CD4-positive, alpha-beta T cell treated with Interleukin-4 for 4 hours (primary cell): ENCODE measurements at places on chromosomes 5 and 9.

- DNase-seq, result no peak
Observed at GRCh38 chr5:100827481-100827889, 75.6 kb downstream of the ST8SIA4 start.

- DNase-seq, result no peak
Observed at GRCh38 chr5:111741278-111741677, 15.7 kb downstream of the NREP start.

DNA sequence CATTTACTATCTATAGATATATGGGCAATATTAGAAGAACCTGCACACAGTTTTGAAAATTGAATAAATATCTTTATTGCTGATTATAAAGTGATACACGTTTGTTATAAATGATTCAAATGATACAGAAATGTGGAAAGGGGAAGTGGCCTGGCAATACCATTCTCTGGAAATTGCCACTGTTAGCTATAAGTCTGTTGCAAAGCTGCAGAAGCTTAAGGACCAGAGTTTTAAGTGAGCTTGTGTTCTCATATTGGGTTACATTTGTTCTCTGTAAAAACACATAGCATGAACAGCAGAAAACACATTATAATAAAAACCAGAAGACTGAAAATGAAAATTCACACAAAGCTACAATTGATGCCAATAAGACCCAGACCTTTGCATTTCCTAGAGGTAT lies 59.6 kb downstream of the RASGRF2 start:
- no peak for DNase-seq

- no peak for DNase-seq
Observed at GRCh38 chr5:1242733-1243486, 17.7 kb downstream of the SLC6A18 start.

DNA sequence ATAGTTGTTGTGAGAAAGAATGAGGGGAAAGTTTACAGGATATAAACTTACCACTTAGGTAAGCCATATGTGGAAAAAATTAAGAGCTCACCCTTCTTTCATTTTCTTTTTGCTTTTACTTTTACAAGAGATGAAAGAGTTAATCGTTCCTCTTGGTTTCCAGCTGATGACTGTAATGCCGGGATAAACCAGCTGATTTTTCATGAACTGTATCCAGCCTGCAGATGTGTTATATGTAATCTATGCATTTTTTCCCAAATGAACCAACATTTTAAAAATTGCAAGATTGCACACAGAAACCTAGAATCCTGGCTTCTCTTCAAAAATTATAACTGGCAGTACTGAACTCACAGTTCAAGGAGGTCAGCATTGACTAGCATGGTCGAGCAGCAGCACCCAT lies 185.9 kb downstream of the GRIA1 start:
- DNase-seq, result no peak

DNA sequence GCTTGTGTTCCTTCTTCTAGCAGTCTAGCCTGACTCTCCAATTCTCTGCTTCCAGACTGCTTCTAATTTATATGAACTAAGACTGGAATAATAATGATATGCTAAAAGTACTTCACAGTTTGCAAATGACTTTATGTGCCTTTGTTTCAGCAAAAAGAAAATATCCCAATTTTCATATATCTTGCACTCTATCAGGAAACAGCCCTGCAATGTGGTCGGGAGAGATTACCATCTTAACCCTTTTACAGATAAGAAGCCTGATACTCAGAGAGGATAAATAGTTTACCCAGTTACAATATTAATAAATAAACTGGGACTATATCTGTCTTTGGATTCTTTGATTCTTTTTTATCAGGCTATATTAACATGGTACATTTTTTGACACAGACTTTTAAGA lies 126.0 kb downstream of the CDC42SE2 start:
- no peak for DNase-seq

DNA sequence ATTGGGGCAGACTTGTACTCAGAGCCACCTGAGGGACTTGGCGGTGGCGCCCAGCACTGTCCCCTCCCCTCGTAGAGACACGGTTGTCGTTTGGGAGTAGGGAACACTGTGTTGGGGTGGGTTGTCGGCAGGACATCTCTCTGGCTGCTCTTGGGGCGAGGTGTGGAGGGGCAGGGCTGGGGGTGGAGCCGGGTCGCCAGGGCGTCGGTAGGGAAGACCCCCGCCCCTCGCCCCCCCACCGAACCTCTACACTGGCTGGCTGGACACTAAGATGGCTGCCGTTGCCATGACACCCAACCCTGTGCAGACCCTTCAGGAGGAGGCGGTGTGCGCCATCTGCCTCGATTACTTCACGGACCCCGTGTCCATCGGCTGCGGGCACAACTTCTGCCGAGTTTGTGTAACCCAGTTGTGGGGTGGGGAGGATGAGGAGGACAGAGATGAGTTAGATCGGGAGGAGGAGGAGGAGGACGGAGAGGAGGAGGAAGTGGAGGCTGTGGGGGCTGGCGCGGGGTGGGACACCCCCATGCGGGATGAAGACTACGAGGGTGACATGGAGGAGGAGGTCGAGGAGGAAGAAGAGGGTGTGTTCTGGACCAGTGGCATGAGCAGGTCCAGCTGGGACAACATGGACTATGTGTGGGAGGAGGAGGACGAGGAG lies 778 bp downstream of the TRIM41 start:
- no peak for DNase-seq

- no peak for DNase-seq
Observed at GRCh38 chr9:98784831-98785806, 11.2 kb downstream of the ANKS6 start.

DNA sequence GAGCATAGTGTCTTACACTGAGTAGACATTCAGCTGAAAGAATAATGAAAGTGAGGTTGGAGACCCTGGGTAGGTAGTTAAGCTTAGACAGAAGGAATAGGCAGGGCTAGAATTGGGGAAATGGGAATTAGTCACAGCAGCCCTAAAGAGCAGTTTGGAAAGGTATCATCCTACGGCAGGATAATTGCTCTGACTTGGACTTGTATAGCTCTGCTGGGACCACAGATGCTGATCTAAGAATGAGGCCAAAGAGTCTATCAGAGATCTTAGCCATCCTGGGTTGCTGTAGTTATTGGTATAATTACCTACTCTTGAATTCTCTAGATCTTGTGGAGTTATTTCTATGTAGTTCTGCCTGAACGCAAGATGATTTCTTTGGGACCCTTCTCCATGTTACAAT lies 288.0 kb downstream of the ASTN2 start:
- DNase-seq, result no peak

DNA sequence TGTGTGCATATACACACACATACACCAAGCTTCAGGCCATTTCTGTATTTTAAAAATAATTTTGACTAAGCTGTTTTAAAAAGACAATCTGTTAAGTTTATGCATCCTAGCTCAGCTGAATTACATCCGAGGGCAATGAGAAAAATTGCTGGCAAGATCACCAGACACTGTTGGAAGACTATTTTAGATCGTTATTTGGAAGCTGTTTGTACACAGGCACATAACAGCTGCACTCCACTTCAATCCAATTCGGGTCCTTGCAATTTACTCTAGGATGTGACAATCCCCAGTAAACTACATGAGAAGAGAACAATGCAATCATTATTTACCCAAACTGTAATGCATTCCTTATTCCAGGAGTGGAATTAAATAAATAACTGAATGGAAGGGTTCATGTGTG lies 79.3 kb upstream of the RASA1 start:
- no peak for DNase-seq

GRCh38 chr5:87413343-87413645 lies 564 bp upstream of the CCNH start:
- DNase-seq, result no peak

DNA sequence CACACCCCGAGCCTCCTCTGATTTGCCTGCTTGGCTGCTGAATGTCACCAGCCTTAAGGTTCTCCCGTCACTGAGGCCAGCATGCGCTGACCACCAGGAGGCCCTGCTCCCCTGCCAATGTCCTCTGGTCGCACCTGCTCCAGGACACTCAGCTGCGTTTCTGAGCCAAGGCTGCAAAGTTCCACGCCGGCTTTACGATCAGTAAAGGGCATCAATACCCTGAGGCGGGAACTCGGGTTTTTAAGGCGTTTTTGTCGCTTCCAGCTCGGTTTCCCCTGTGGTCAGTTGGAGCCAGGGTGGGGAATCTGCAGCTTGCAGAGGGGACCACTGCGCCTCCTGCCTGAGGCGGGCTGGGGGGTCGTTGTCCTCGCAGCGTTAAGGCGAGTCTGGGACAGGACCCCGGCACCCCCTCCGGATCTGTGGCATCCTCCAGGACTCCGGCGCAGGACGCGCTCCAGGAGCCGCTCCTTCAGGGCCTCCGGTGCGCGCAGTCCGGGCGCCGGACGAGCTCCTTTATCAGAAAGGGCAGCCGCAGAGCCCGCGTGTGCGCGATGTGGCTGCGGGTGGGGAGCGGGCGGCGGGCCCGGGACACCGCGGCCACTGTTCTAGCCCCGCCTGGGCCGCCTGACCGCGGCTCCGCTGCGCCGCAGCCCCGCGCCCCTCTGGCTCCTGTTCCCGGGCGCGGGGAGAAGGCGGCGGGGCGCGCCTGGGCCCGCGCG lies 24.1 kb upstream of the FLT4 start:
- no peak for DNase-seq

DNA sequence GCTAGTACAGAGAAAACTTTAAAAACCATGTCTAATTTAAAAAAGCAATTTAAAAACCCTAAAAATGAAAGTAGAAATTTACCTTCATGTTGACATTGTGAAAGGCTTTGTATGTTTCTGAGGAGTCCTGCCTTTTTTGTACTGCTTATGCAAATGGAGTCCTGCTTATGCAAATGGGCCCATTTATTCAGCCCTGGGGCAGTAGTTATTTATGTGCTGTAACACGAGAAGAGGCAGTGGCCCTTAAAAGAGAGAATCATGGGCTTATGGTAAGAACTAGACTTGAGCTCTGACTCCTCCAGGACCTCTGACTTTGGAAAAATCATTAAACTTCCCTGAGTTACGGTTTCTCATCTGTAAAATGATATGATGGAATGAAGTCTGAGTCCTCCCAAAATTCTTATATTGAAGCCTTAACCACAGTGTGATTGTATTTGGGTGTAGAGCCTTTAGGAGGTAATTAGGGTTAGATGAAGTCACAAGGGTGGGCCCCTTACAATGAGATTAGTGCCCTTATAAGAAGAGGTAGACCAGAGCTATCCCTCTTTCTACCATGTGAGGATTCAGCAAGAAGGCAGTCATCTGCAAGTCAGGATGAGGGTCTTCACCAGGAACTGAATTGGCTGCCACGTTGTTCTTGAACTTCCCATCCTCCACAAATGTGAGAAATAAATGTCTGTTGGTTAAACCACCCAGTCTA lies 447.8 kb upstream of the CD180 start:
- no peak for DNase-seq

DNA sequence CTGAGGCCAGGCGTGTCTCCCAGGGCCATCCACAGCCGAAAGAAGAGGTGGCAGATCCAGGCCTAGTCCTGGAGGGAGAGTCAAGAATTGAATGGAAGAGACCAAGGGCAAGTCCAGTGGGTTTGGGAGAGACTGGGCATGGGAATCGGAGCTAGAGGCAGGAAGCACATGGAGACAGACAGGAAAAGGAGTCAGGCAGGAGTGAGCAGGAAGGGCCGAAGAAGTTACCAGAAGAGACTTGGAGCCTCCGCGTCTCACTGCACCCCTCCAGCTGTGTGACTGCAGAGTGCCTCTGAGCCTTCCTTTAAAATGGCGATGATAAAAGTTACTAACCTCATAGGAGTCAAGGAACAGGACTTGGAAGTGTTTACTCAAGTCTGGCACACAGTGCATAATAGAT lies 64.4 kb upstream of the ANGPTL2 start:
- DNase-seq, result no peak

DNA sequence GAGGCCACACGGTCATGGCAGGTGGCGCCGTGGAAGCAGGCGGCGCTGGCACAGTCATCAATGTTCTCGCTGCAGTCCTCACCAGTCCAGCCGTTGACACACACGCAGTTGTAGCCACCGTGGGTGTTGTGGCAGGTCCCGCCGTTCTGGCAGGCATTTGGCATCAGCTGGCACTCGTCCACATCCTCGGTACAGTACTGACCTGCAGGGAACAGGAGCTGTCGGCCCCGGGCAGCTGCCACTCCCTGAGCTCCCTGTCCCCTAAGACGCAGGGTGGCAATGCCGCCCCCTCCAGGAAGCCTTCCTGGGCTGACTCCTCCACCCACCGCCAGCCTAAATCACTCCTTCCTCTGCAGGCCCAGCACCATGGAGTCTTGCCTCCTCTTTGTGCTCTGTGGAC lies 27.2 kb downstream of the NOTCH1 start:
- no peak for DNase-seq

- peak; percentile 82 for DNase-seq
Observed at GRCh38 chr5:175652741-175653663, 4.9 kb upstream of the HRH2 start.

DNA sequence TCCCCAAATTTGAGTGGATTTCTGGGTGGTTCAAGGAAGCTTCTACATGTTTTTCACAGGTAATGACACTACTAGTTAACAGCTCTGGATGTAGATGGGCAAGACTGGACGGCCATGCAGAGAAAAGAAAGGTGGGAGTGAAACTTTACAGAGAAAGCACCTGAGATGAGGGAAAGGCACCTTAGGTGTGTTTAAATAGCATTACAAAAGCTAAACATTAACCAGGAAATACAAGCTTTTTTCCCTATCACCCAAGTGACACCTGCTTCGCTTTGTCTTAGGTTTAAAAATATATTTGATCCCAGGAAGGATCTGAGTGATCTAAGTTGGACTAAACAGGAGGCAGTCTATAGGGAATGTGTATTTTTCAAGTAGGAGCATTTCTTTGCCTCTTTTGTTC lies 8.3 kb downstream of the C9orf152 start:
- no peak for DNase-seq

DNA sequence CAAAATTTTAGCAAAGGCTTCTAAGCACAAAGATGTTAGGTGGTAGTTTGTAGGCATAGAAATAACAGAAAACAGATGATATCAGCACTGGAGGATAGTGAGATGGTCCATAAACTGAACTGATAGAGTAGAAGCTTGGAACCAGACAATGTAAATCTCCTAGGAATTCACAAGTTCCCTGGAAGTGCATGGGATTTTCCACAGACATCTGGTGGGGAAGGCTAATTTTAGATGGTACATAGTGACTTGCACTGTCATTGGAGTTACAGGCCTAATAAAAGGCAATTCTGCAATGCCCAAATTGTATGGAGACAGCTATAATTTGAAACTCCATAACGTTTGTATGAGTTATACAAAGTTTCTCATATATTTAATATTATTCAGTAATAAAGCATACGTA lies 653.0 kb upstream of the MEF2C start:
- DNase-seq, result no peak

- no peak for DNase-seq
Observed at GRCh38 chr5:3299441-3299840, 296.2 kb upstream of the IRX1 start.

- DNase-seq, result no peak
Observed at GRCh38 chr5:132646583-132647266, 11.2 kb upstream of the IL13 start.

- peak; percentile 99 for DNase-seq
Observed at GRCh38 chr9:136885950-136886578, at the start of gene TRAF2. TRAF2 (plus strand) TSS chr9:136886516; CDS start chr9:136898741, 12,225 bp downstream.

DNA sequence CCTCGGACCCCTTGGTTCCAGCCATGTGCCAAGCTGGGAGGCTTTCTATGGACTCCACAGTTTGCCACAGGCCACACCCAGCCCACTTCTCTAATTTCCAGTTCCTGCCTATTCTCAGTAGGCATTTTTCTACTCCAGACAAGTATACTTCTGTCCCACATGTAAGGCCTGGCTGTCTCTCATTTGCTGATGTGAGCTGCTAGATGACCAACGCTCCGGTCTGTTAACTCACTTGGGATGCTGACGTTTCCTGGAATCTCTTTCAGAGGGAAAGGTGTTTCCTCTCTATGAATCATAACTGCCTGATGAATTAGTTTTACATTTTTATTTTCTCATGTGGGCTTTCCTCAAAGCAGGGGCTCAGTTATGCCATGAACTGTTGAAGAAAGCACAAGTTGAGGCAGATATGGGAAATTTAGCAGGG lies 36.3 kb downstream of the ERGIC1 start:
- no peak for DNase-seq

GRCh38 chr5:167998148-167998767 lies 293.2 kb upstream of the WWC1 start:
- no peak for DNase-seq
